Transverse colon (tissue), 4 donors: ENCODE measurements at places on chromosomes 2 and 18.
A peak's percentile ranks its signal among the peaks of the same experiment; 100 is the strongest.

DNA sequence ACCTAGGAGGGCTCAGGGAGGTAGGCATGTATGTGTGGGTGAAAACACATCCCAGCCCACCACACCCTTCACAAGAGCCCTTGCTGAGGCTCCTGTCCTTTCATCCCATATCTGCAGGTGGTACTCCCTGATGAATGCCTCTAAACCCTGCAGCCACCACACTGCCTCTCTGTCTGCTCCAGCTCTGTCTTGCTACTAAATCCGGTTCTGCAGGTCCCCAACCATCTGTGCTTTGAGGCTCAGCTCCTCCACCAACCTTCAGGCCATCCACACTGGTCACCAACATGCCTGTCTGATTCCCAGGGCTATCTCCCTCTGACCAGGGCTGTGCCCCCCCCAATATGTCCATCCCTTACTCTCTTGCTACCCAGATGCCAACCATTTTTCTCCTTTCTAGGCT, 92.7 kb downstream of the BIN1 start:
- DNase-seq: no peak

- DNase-seq: no peak
Observed at GRCh38 chr2:172623249-172623965, 67.5 kb downstream of the PDK1 start.

- DNase-seq: no peak
Observed at GRCh38 chr2:102278720-102279390, 32.5 kb upstream of the IL1RL1 start.

- DNase-seq: no peak
Observed at GRCh38 chr18:55283309-55283708, 304.7 kb downstream of the TCF4 start.

DNA sequence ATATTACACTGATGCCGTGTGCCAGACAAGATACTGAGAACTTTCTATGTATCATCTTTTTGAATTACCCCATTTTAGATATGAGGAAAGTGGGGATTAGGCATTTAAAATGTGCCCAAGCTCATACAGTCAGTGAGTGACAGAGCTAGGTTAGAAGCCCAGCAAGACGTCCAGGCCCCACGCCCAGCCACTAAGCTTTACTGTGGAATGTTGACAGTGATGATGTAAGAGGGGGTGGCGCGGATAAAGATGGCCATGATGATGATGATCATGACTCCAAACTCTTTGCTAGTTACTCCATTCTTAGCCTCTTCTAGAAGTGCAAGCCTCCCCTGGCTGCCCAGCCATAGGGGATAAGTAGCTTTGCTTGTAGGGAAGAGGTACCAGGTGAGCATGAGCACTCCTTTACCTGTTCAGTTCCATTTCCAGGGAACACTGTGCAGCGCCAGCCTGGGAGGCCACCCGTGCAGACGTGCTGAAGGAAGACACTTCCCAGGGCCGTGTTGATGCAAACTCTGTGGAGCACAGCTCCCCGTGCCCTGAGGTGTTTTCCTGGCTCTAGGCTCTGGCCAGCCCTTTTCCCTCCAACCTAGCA, 65.5 kb downstream of the BCL2L11 start:
- peak; percentile 61 for DNase-seq

DNA sequence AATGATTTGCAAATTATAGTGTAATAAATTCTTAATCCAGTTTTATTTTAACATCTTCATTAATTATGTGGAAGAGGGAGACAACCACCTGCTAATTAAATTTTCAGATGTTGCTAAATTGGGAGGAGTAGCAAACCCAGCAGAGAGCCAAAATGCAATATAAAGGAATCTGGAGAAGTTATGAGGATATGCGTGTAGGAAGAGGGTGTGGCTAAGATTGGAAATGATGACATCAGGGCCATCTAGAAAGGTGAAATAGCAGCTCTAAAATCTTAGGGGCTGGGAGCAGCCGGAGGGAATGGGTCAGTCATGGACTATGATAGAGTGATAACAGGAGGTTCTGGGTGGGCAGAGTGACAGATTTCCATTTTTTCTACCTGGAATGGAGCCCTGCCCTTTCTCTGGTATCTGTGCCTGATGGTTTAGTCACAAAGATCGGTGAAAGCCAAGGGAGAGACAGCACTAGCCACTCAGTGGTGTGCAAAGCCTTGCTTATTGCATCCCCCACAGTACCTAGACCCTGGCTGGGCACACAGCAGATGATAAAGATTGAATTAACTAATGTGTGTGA, 379.2 kb upstream of the CELF4 start:
- DNase-seq: no peak

DNA sequence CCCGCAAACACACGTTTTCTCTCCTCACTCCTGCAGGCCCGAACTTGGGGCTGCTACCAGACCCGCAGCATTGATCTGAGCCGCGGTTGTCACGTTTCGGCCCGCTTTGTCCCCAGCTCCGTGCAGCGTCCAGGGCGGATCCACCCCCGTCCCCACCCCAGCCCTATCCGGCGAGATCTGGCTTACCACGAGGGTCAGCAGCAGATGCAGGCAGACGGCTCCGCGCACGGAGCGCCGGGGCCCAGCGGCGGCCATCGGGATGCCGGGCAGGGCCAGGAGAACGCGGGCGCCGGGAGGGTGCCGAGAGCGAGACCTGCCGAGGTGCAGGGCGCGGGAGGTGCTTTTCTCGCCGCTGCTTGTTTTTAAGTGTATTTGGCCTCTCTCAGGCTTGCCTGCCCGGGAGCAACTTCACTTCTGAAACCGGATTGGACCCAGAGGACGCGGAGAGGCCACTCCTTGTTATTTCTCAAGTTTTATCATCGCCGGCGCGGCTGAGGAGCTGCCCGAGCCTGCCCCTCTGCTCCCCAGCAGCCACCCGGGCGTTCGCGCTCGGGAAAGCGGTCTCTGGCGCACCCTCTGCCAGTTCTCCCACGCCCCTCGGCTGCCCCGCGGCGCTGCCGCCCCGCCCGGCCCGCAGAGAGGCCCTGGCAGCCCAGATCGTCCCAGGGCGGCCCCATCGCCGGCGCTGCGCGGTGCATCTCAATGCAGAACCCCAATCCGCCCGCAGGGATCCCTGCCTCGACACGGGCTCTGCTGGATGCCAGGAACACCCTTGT, at the start of gene DSC3:
DSC3 (minus strand) TSS at position 337 of the 776 bp plus-strand sequence; CDS start at position 255, 82 bp downstream.
- DNase-seq: peak; percentile 23

- no peak for DNase-seq
Observed at GRCh38 chr2:56118474-56118873, 65.3 kb upstream of the CCDC85A start.

GRCh38 chr2:57491213-57491612, 555.4 kb upstream of the VRK2 start:
- no peak for DNase-seq

- no peak for DNase-seq
Observed at GRCh38 chr2:203871371-203871983, 3.9 kb downstream of the CTLA4 start.

DNA sequence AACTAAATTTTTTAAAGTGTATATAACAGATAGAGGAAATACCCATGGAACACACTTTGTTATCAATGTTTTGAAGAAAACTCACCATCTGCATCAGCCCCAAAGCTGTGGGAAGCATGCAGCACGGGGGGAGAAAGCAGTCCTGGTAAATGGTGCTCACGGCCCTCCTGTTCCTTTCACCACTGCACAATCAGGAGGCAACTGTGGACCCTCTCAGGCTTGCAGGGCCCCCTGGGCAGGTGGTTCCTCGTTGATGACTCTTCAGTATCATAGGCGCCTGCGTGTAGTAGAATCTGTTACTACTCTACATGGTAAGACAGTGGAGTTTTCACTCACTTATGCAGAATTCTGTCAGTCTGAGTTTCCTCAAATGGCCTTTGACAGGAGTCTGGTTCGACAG, 4.9 kb upstream of the CNDP1 start:
- DNase-seq: no peak

GRCh38 chr2:208359632-208359986, 47.0 kb upstream of the PTH2R start:
- DNase-seq: no peak

DNA sequence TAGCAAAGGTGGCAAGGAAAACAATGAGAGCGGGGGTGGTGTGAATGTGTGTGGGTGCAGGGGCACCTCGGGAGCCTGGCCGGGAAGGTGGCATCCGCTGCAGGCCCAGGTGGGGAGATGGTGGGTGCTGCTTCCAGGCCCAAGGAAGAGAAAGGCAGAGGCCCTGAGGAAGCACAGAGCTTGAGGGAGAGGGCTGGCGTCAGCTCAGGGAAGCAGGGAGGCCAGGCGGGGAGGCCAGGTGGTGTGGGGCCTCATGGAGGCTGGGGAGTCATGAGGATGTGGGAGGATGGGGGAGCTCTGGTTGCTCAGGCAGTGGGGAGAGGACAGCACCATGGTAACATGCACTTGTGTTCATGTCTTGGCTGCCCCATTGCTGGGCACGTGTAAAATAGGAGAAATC, 43.3 kb downstream of the AGAP1 start:
- DNase-seq: peak; percentile 4

GRCh38 chr18:36157441-36157840, 27.7 kb downstream of the ELP2 start:
- DNase-seq: no peak

- no peak for DNase-seq
Observed at GRCh38 chr2:8636721-8637636, 44.9 kb upstream of the ID2 start.

- DNase-seq: no peak
Observed at GRCh38 chr2:207823865-207824264, 54.2 kb upstream of the FZD5 start.

- no peak for DNase-seq
Observed at GRCh38 chr2:53655256-53655655, 112.3 kb upstream of the CHAC2 start.

DNA sequence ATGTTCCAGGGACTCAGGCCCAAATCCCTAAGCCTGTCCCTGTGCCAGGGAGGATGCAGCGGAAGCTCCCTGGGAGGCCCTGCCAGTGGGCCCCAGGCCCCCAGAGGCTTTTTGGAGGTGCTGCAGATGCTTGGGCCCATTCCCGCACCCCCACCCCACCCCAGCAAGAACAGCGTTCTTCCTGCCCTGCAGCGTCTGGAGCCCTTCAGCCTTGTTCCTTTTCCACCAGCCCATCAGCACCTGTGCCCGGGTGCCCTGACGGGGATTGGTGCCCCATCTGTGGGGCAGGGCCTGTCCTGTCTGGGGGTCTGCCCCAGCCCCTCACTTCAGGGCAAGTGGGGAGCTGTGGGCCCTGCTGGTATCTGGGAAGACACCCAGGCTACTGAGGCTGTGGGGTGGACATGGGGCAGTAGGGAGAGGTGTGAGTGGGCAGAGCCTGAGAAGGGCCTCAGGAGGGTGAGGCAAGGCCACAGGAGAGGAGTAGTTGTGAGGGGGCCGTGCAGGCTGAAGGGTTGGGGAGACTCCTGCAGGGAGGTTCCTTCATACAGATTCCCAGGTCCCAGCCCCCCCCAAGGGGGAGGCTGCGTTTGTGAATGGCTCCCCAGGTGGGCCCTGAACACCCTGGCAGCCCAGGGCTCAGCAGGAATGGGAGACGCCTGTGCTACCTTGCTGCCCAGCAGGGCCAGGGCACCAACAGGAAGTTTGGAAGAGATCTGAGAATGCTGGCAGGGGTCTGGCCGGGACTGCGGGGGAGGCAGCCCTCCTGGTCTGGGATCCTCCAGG, 2.4 kb downstream of the RNPEPL1 start:
- peak; percentile 7 for DNase-seq

DNA sequence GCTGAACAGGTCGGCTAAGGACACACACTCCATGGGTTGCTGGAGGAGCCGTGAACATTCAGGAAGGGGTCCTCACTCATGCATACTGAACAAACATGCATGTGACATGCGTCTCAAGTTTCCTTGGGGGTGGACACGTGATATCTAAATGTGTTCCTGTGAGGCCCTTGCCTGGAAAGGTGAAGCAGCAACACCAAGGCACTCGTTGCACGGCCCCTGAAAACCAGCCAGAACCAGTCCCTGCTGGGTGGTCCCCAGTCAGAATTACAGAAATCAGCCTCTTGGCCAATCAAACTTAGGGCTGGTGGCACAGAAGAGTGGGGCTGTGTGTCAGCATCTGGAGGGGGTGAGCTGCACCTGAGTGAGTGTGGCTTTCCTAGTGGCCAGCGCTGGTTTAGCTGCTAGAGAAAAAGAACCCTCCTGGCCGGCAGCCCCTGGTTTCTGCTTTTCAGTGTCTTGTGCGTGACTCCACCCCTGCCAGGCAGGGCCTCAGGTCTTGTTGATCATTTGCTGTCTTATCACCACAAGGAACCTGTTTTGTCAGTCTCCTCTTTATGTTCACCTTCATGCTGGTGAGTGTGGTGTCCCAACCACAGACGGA, 3.2 kb upstream of the AQP12B start:
- DNase-seq: peak; percentile 61

- no peak for DNase-seq
Observed at GRCh38 chr2:198453866-198454265, 649.5 kb downstream of the PLCL1 start.

- DNase-seq: no peak
Observed at GRCh38 chr2:225765820-225766219, 366.3 kb downstream of the NYAP2 start.

DNA sequence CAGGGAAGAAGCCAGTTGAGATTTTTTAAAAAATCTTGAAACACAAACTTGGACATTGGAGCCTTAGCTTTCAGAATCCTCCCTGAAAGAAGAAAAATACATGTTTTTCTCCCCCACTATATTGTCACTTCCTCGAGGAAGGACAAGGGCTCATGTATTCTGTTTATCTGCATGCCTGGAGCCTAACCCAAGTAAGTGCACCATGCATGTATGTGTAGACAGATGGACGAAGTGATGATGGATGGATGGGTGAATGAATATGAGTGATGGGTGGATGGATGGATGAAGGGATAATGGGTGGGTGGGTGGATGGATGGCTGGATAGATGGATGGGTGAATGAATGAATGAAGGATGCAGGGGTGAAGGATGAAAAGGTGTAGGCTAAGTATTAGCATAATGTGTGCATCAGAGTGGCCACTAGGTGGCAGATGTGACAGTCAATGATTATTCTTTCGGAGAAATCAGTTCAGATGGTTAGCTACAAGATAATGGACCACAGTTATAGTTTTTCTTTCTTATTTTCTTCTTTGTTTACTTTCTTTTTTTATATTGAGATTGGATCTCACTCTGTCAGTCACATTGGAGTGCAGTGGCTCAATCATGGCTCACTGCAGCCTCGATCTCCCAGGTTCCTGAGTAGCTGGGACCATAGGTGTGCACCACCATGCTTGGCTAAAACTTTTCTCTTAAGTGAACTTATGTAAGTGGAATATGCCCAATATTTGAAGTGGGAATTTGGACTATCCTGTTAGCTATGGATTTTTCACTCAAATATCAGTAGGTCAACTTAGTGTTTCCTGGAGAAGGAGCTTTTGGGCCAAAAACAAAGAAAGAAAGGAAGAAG, 18.5 kb upstream of the CCDC93 start:
- DNase-seq: peak; percentile 34

DNA sequence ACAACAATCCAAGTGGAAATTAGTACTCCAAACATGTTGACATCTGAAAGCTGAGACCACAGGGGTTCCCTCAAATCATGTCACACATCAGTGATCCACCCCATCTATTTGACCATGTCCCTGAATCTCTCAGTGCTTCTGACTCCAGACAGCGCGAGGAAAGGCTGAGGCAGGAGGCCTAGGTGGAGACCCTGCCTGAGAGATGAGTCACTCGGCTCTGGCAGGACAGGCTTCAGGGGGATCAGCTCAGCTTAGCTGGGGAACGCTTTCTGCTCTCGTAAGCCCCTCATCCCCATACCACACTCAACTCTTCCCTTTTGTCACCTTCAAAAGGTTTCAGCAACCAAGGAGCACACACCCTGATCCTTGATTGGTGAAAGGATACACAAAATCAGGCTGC, 5.8 kb upstream of the FAM228A start:
- DNase-seq: no peak
